GM04504 (cell line): ENCODE measurements at places on chromosomes 6 and 20.

- peak; percentile 20 for DNase-seq
These were observed 37.7 kb downstream of the KCNQ2 start for GRCh38 chr20:63434599-63435378.

DNA sequence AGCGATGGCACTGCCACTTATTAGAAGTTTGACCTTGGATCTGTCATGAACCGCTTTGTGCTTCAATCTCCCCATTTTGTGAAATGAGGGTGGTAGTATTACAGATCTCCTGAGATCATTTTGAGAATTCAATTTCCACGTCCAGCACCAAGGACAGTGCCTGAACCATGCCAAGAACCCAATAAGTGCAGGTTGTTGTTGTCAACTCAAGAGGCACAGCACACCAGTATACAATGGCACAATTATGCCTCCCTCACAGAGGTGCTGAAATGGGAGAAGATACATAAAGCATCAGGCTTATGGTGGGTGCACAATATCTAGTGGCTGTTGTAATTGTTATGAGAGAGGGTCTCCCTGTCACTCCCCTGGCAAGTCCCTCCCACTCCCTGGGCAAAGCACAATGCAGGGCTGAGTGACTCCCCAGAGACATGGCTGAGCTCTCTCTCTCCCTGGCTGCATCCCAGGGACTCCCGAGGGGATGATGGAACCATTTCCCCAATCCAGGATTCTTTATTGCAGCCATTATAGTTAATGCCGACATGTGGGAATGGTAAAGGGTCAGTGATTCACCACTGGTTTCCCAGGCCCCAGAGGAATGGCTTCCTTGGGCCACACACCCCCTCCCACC is 78.7 kb downstream of the CDH22 start:
- no peak for DNase-seq

DNA sequence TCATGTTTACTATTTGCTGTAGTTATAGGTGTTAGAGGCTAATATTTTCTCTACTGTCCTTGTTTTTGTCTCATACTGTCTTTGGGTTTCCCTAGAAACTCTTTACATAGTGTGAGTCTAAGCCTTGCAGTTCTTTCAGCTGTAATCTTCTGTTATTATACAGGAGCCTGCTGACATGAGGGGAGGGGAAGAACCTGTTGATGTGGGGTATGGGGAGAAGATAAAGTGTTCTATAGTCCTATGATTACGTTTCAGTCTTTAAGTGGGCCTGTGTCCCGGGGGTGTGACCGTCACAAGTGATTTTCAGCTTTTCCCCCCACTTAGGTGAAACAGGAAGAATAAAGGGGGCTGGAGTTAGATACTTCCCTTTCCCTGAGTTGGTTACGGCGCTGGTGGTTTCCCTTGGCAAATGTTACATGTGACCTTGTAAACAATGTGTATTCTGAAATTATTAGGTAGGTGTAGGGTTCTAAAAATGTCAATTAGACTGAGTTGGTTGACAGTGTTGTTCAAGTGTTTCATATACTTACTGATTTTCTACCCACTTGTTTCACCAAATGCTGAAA is 41.3 kb downstream of the REV3L start:
- DNase-seq: no peak

GRCh38 chr20:44997171-44997570 is 30.9 kb downstream of the STK4 start:
- no peak for DNase-seq

GRCh38 chr6:154276810-154277628 is 79.6 kb downstream of the IPCEF1 start:
- no peak for DNase-seq

DNA sequence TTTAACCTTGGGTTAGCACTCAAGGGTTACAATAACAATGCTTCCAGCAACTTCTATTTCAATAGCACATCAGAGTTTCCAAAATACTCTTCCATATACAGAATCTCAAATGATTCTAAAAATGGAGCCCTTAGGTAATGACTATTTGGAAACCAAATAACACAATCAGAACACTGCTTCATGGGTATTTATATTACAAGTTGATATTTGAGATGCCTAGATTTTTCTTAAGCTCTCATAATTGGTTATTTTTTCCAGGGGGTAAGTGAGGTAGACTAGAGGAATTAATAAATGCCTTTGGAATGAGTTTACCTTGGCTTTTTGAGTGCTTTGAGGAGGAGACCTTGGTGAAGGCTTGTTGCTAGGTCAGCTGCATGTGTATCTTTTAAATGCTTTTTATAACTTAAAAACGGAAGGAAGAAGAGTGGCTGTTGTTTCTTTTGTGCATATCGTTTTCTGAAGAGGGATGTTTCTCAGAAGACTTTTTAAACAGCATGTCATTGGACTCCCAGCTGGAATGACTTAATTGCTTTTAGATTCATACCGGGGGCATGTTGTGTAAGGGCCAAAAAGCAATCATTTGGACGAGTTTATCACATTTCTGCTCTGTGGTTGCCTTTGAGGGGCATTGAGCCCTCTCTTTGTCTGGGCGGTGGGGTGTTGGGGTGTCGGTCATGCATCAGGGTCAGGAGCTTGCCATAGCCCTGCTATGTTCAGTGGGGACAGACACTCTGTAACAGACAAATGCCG is 186.0 kb downstream of the DTNBP1 start:
- DNase-seq: no peak

DNA sequence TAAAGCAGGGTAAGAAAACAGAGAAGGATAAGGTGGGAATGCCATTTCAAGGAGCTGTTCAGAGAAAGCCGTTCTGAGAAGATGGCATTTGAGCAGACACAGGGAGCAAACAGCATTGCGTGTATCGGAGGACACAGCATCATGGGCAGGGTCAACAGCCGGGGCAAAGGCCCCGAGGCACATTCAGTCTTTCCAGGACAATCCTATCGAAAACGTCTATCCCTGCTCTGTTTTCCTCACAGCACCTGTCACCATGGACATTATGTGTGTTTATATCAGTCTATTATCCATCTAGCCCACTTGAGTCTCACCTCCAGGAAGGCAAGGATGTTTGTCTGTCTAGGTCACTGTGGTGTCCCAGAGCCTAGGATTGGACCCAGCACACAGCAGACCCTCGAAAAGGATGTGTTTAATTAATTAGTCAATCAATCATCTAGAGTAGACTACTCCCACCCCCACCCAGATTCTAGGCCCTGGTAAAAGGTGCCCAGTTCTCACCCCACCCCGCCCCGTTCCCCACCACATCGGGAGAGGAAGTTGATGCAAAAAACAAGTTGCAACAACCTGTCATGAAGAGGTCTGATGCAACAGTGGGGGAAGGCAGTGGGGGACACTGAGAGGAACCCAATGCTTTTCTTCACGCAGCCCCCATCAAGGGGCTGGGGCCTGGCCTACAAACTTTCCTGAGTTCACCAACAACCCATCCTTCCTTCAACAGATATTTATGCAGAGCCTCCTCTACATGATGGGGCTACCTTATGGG is 66.6 kb downstream of the PREX1 start:
- DNase-seq: no peak

DNA sequence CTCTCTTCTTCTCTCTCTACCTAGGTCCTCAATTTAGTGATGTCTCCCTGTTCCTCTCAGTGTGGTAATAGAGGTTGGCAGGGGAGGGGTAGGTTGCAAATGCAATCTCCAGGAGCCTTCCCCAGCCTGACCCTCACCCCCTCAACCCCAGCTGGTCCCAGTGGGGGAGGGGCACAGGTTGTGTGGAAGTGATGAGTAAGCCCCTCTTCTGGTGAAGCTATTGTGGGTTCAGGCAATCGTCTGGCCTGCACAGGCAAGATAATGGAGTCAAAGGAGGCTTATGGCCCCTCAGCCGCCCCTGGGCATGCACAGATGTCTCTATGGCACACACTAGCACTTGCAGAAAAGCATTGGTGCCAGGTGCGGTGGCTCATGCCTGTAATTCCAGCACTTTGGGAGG is 10.8 kb upstream of the ADA start:
- no peak for DNase-seq

DNA sequence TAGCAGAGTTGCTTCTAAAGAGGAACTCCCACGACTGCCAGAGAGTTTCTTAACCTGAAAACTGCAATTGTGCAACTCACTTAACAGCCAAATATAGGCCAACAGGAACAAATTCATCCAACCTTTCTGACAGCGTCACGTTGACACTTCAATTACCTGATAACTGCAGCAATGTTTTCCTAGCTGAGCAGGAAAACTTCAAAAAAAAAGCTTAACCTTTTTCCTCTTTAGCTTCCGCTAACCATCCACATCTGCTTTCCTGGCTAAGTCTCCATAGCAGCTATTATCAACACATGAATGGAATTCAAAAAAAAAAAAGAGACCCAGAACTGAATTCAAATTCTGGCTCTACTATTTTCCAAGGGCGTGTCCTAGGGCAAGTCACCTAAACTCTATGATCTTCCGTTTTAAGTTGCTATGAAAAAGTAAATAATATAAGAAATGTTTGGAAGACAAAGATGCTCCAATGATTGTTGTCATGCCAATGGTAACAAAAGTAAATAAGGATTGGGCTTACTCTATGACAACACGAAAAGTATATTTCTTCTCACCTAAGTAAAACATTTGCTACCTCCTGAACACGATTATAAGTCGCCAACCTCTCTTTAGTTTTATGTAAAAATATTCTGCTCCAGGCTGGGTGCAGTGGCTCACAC is 524.6 kb upstream of the JARID2 start:
- no peak for DNase-seq

GRCh38 chr6:148557796-148558321 is 189.0 kb upstream of the UST start:
- no peak for DNase-seq

- DNase-seq: no peak
These were observed 2.8 kb upstream of the DIDO1 start for GRCh38 chr20:62929051-62929538.

GRCh38 chr6:13294499-13295069 is 33.8 kb downstream of the TBC1D7 start:
- no peak for DNase-seq

GRCh38 chr20:25070821-25071473 is 11.0 kb downstream of the VSX1 start:
- DNase-seq: no peak

- no peak for DNase-seq
These were observed 128.1 kb downstream of the OPRM1 start for GRCh38 chr6:154167126-154167525.

- no peak for DNase-seq
These were observed 1.5 kb downstream of the TAGAP start for GRCh38 chr6:159043251-159043650.

GRCh38 chr20:49909499-49910339 is 5.6 kb downstream of the SPATA2 start:
- no peak for DNase-seq
